Epithelial cell of alveolus of lung (primary cell): ENCODE measurements at places on chromosomes 3 and 15. TPM values are rescaled to one million over a fixed set of nuclear protein-coding genes. Genes with fewer than 3 reads are reported as not detected.

PLSCR4 gene
- 20.6 and 44.7 TPM in 2 replicates for total RNA-seq

SLC22A13 gene
- 0.26 and 1.6 TPM in 2 replicates for total RNA-seq

PYGO1 gene
- total RNA-seq, result 6.2 and 10.5 TPM in 2 replicates

MCTP2 gene
- total RNA-seq, result 2.2 TPM in 2 replicates

GRAMD1C gene
- 4.6 and 6.7 TPM in 2 replicates for total RNA-seq

LMOD3 gene
- 0.08 TPM in 1 of 2 replicates, not detected in the other for total RNA-seq

GPR87 gene
- 2.8 TPM in 1 of 2 replicates, not detected in the other for total RNA-seq

CCDC12 gene
- total RNA-seq, result 24.6 and 26.6 TPM in 2 replicates

STRC gene
- total RNA-seq, result not detected in 2 replicates

CELSR3 gene
- 2.8 and 5.0 TPM in 2 replicates for total RNA-seq

ZNF774 gene
- 0.16 and 0.91 TPM in 2 replicates for total RNA-seq

CHRD gene
- total RNA-seq, result 0.52 and 18.3 TPM in 2 replicates

ADIPOQ gene
- not detected in 2 replicates for total RNA-seq

C2CD4B gene
- total RNA-seq, result 0.13 and 4.1 TPM in 2 replicates

SLC2A2 gene
- total RNA-seq, result not detected in 2 replicates

USP50 gene
- total RNA-seq, result not detected in 2 replicates

SLC9C1 gene
- 0.26 TPM in 1 of 2 replicates, not detected in the other for total RNA-seq

FANCI gene
- total RNA-seq, result 5.5 and 18.1 TPM in 2 replicates

NR1I2 gene
- total RNA-seq, result not detected in 2 replicates

TIMP4 gene
- total RNA-seq, result 4.9 and 15.6 TPM in 2 replicates

SCAANT1 gene
- not detected in 2 replicates for total RNA-seq

MFGE8 gene
- 162 and 184 TPM in 2 replicates for total RNA-seq

PTPN9 gene
- total RNA-seq, result 21.2 and 22.9 TPM in 2 replicates

APOD gene
- 7.3 and 7.9 TPM in 2 replicates for total RNA-seq

MED12L gene
- total RNA-seq, result 0.80 and 3.2 TPM in 2 replicates

AADACL2 gene
- total RNA-seq, result not detected in 2 replicates

THSD4 gene
- 2.6 and 69.8 TPM in 2 replicates for total RNA-seq

TRPM1 gene
- not detected in 2 replicates for total RNA-seq

HESX1 gene
- 0.72 TPM in 1 of 2 replicates, not detected in the other for total RNA-seq

DLEC1 gene
- 0.13 TPM in 1 of 2 replicates, not detected in the other for total RNA-seq

TF gene
- total RNA-seq, result 0.08 and 0.13 TPM in 2 replicates

GOLGA8G gene
- not detected in 2 replicates for total RNA-seq

BCL6 gene
- total RNA-seq, result 12.5 and 46.2 TPM in 2 replicates

WDR93 gene
- under 0.01 and 0.16 TPM in 2 replicates for total RNA-seq

GNB4 gene
- 47.5 and 50.4 TPM in 2 replicates for total RNA-seq

TIGIT gene
- not detected in 2 replicates for total RNA-seq

SPSB4 gene
- total RNA-seq, result 0.13 TPM in 1 of 2 replicates, not detected in the other

TEX9 gene
- total RNA-seq, result 2.0 and 3.4 TPM in 2 replicates

CHRFAM7A gene
- 0.56 TPM in 1 of 2 replicates, not detected in the other for total RNA-seq

GOLGA8T gene
- total RNA-seq, result not detected in 2 replicates

GMNC gene
- total RNA-seq, result not detected in 2 replicates

TUSC7 gene
- total RNA-seq, result not detected in 2 replicates

CYFIP1 gene
- total RNA-seq, result 60.7 and 93.9 TPM in 2 replicates

LDHAL6B gene
- not detected in 2 replicates for total RNA-seq

ILDR1 gene
- total RNA-seq, result not detected in 2 replicates

DPPA4 gene
- total RNA-seq, result 0.39 TPM in 1 of 2 replicates, not detected in the other

FBXW12 gene
- total RNA-seq, result not detected in 2 replicates

RAD51 gene
- total RNA-seq, result 4.2 and 11.5 TPM in 2 replicates

MLH1 gene
- 23.6 and 34.8 TPM in 2 replicates for total RNA-seq

SST gene
- not detected in 2 replicates for total RNA-seq
